Activated CD4-positive, alpha-beta memory T cell treated with anti-CD3 and anti-CD28 coated beads, Interleukin-2, amount 10 ng/mL, durations not matched to agents 7 days and 5 days (primary cell): ENCODE measurements at places on chromosomes 6 and 20. TPM values are rescaled to one million over a fixed set of nuclear protein-coding genes. Genes with fewer than 3 reads are reported as not detected.

TDRD6 gene
- total RNA-seq, result not detected

LY6G5C gene
- total RNA-seq, result 2.6 TPM

TREM1 gene
- not detected for total RNA-seq

GPSM3 gene
- total RNA-seq, result 287 TPM

PAK5 gene
- not detected for total RNA-seq

NTSR1 gene
- total RNA-seq, result not detected

SPINT4 gene
- not detected for total RNA-seq

POU5F1 gene
- total RNA-seq, result not detected

CST4 gene
- total RNA-seq, result not detected
